Psoas muscle (tissue), 8 donors: ENCODE measurements at places on chromosomes 1 and 21.

DNA sequence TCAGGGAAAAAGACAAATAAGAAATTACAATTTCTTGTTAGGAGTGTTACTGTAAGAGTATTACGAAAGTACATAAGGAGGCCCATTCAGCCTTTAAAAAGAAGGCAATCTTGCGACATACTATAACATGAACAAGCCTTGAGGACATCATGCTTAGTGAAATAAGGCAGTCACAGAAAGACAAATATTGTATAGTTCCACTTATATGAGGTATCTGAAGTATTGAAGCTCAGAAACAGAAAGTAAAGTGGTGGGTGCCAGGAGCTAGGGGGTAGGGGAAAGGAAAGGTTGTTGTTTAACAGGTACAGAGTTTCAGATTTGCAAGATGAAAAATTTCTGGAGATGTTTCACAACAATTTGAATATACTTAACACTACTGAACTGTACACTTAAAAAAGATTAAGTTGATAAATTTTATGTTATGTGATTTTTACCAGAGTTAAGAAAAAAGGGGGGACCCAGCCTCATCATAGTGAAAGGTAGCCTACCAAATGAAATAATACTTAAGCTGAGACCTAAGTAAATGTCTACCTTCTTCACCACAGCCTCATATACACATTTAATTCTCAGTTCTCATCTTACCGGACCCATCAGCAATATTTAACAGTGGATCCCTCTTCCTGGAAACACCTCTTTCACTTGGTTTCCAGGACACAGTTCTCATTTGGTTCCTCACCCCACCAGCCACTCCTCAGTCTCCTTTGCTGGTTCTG lies 19.5 kb downstream of the USP24 start:
- no peaks in the 10 kb centered on the region for H3K36me3 ChIP-seq
- H3K27me3 ChIP-seq = no peaks in the 10 kb centered on the region
- H3K27ac ChIP-seq = peak overlapping the region; percentile 73
- H3K4me1 ChIP-seq = peaks cover 48% of the 10 kb centered on the region

GRCh38 chr1:5908461-5909375 lies 83.5 kb downstream of the NPHP4 start:
- no peak overlapping the region for H3K4me3 ChIP-seq
- no peak overlapping the region for H3K27ac ChIP-seq
- H3K4me1 ChIP-seq = no peaks in the 10 kb centered on the region
- no peaks in the 10 kb centered on the region for H3K36me3 ChIP-seq

DNA sequence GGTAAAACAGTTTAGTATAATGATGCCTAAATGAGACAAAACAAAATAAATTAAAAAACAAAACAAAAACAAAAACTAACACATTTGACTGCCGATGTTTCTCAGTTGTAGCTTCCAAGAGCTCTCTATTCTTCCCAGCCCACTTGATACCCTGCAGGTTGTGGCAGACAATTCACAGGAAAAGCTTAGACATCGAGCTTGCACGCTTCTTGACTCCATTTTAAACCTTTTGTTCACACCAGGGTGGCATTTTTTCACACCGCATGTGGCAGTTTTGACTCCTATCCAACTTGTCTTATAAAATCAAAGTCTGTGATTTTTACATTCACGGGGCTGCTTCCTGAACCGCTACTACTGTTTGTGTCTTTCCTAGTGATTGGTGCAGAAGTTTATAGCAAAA lies 575.9 kb downstream of the USP25 start:
- peak overlapping the region; percentile 57 for H3K4me3 ChIP-seq
- no peaks in the 10 kb centered on the region for H3K27me3 ChIP-seq
- peaks cover 20% of the 10 kb centered on the region for H3K4me1 ChIP-seq
- no peaks in the 10 kb centered on the region for H3K36me3 ChIP-seq

DNA sequence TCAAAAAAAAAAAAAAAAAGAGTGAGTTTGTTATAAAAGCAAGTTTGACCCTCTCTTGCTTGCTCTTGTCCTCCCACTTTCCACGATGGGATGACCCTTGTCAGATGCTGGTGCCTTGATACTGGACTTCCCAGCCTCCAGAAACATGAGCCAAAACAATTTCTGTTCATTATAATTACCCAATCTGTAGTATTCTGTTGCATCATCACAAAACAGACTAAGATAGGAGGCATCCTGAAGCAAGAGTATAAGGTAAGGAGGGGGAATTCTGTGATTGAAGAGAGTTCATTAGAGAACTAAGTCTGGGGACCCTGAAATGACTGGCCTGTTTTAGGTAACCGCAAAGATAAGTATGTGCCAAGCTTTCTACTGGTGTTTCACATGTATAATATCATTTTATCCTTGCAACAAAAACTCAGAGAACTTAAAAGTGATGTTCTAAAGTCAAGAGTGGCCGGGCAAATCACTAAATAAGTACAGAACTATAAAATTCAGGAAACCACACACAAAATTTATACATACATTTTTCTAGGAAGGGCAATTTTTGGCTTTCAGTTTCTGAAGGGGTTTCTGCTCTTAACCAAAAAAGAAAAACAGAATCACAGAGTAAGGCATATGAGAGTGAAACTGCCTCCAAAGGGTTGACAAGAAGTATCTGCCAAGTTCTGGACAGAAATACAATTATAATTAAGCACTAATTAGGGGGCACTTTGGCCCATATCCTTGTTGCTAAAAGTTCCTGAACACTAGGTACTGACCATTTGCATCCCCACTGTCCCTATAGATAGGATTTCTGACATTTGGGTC lies 14.0 kb downstream of the DNALI1 start:
- no peaks in the 10 kb centered on the region for H3K4me1 ChIP-seq
- peaks cover 39% of the 10 kb centered on the region for H3K36me3 ChIP-seq
- no peak overlapping the region for H3K4me3 ChIP-seq
- DNase-seq = no peak
- no peak overlapping the region for H3K27ac ChIP-seq
- H3K27me3 ChIP-seq = no peaks in the 10 kb centered on the region

DNA sequence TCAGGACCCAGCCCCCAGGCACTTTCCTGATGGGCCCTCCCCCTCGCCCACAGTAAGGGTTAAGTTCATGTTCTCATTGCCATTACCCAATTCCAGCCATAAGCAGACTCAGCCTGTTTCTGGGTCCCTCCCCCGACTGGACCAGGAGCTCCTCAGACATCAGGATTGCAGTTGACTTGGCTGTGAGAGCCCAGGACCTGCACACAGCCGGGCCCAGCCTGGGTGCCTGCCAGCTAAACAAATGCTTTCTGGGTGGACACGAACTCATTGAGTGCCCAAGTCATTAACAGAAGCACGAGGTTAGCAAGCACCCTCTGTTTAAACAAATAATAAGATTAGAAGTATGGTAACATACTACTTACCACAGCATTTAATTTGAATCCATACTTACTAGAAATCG lies 147.9 kb upstream of the POU3F1 start:
- no peak overlapping the region for H3K27ac ChIP-seq
- H3K36me3 ChIP-seq = no peaks in the 10 kb centered on the region
- peaks cover 4% of the 10 kb centered on the region for H3K27me3 ChIP-seq
- no peak overlapping the region for H3K4me3 ChIP-seq
- no peaks in the 10 kb centered on the region for H3K4me1 ChIP-seq

DNA sequence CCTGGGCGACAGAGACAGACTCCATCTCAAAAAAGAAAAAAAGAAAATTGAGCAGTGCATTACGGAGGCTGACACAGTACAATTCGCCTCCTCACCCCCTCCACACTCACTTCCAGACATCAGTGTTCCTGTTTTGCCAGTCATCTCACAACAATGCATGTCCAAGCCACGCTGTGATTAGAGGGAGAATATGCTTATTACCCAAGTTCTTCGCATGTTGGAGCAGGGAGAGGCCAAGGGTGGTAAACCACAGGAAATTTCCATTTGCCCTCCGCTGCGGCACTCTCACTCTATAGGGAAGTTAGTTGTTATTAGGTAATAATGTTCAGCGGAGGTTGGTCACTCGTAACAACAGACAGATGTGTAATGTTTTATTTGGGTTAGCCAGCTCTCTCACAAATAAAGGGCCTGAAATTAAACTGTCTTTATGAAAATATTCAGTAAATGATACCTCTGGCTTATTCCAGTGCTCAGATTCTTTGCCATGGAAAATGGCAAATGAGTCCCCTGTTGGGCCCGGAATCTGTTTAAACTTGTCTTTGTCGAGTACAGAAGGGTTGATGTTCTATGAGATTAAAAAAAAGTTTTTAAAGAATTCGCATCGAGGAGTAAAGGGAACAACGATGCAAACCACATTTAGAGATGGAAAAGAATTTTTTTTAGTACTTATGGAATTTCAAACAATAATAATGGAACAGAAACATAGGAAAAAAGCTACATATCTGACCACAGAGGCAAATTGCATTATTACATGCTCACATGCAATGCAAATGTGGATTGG lies 33.1 kb downstream of the KCNJ15 start:
- DNase-seq = no peak
- no peak overlapping the region for H3K4me3 ChIP-seq
- no peak overlapping the region for H3K27ac ChIP-seq
- H3K4me1 ChIP-seq = no peaks in the 10 kb centered on the region

- H3K27me3 ChIP-seq = no peaks in the 10 kb centered on the region
- H3K4me3 ChIP-seq = peak overlapping the region; percentile 55
- peaks cover 14% of the 10 kb centered on the region for H3K4me1 ChIP-seq
- no peaks in the 10 kb centered on the region for H3K36me3 ChIP-seq
Measured at GRCh38 chr1:41739061-41739955, 179.4 kb downstream of the HIVEP3 start.

DNA sequence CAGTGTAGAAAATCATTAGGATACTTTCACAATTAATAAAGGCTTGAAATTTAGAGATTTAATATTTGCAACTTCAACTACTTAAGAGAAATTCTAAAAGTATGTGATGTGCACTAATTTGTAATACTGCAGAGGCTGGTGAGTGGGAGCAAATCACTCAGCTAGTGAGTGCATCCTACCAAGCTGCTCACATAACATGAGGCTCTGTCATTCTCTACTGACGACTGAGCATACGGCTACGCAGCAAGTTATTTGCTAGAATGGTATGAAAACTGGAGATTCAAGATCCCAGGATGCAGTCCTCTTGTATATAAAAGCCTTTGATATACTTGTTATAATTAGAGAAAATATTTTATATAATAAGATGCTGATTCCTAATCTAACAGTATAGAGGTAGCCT lies 90.1 kb downstream of the ATP1B1 start:
- H3K27ac ChIP-seq = no peak overlapping the region
- no peaks in the 10 kb centered on the region for H3K27me3 ChIP-seq
- H3K4me3 ChIP-seq = no peak overlapping the region
- DNase-seq = no peak
- H3K4me1 ChIP-seq = peaks cover 7% of the 10 kb centered on the region
- no peaks in the 10 kb centered on the region for H3K36me3 ChIP-seq

DNA sequence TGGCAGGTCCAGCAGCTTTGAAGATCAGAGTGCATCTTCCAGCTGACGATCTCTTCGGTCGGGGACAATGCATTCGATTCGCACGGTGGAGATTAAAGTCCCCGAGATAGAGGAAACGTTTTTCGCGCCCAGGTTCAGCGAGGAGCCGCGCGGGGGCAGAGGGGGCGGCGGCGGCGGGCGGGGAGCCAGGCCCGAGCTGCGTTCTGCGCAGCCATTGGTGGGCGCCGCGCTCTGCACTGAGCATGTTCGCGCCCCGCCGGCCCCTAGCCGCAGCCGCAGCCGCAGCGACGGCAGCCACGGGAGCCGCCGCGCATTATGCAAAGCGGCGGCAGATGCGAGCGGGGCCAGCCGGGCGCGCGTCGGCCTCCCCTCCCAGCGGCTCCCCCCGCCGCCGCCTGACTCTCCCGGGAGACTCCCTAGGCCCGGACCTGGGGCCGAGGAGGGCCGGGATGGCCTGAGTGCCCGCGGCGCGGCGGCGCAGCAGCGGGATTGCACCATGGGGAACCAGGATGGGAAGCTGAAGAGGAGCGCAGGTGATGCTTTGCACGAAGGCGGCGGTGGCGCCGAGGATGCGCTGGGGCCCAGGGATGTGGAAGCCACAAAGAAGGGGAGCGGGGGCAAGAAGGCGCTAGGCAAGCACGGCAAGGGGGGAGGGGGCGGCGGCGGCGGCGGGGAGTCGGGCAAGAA lies at the start of gene FMN2:
Gene FMN2 (plus strand): TSS at position 270 of the 687 bp plus-strand sequence. CDS start 227 bp downstream, at position 497.
- H3K4me1 ChIP-seq = no peaks in the 10 kb centered on the region
- DNase-seq = no peak
- H3K27ac ChIP-seq = no peak within 1 kb of the TSS
- peak within 1 kb of the TSS; percentile 48 for H3K4me3 ChIP-seq
- peaks cover 61% of the 10 kb centered on the region for H3K27me3 ChIP-seq

DNA sequence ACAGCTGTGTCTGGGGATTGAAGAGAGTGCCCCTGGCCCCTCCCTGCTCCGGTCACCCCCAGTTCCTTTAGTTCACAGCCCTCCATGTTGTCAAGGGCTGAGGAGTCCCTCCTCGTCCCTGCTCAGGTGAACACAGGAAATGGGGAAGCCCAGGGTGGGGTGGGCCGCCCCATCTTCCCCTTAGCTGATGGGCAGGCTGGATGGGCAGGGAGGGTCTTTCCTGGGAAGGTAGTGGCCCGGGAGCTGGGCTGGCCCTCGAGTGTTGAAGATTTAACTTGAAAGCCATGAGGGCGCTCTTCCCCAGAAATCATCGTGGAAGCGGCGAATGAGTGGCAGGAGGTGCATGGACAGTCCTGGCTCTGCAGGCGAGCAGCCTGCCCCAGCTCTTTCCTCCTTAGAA lies 18.3 kb upstream of the NPHP4 start:
- H3K4me1 ChIP-seq = no peaks in the 10 kb centered on the region
- no peak overlapping the region for H3K4me3 ChIP-seq
- H3K27ac ChIP-seq = no peak overlapping the region
- peak; percentile 4 for DNase-seq
- H3K27me3 ChIP-seq = peaks cover 1% of the 10 kb centered on the region

- H3K4me1 ChIP-seq = no peaks in the 10 kb centered on the region
- H3K4me3 ChIP-seq = no peak overlapping the region
- H3K36me3 ChIP-seq = no peaks in the 10 kb centered on the region
- H3K27me3 ChIP-seq = no peaks in the 10 kb centered on the region
Measured at GRCh38 chr1:196527919-196528318, 80.3 kb downstream of the KCNT2 start.

- H3K27me3 ChIP-seq = no peaks in the 10 kb centered on the region
- peaks cover 27% of the 10 kb centered on the region for H3K36me3 ChIP-seq
- peak overlapping the region; percentile 86 for H3K27ac ChIP-seq
- peaks cover 6% of the 10 kb centered on the region for H3K4me1 ChIP-seq
- H3K4me3 ChIP-seq = peak overlapping the region; percentile 77
- no peak for DNase-seq
Measured at GRCh38 chr1:201954263-201955008, 867 bp upstream of the TIMM17A start.

GRCh38 chr21:44312716-44313115 lies 12.9 kb downstream of the PFKL start:
- no peaks in the 10 kb centered on the region for H3K36me3 ChIP-seq
- no peak overlapping the region for H3K27ac ChIP-seq
- no peak for DNase-seq
- no peaks in the 10 kb centered on the region for H3K4me1 ChIP-seq
- no peaks in the 10 kb centered on the region for H3K27me3 ChIP-seq

DNA sequence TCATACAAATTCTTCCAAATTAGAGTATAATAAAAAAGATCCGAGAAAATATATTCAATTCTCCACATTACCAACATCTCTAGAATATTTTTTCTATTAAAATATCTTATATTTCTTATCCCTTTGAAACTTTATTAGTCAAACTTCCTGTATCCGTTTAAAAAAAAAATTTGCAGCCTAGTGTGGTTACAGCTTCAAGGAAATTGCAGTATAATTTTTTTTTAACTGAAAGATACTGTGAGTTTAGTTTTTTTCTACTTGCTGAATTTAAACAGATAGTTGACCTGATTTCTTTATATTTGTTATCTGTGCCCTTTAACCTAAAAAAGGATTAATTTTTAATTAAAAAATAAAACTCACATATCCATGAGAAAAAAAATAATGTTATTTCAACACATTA lies 1.5 kb downstream of the RGS18 start:
- no peaks in the 10 kb centered on the region for H3K4me1 ChIP-seq
- peak overlapping the region; percentile 0 for H3K4me3 ChIP-seq
- no peaks in the 10 kb centered on the region for H3K36me3 ChIP-seq
- no peak for DNase-seq
- no peaks in the 10 kb centered on the region for H3K27me3 ChIP-seq
